Effector memory CD4-positive, alpha-beta T cell (primary cell): ENCODE measurements at places on chromosomes 7 and 10.

- DNase-seq: no peak
Measured at GRCh38 chr10:63477927-63478326, 12.2 kb upstream of the JMJD1C start.

DNA sequence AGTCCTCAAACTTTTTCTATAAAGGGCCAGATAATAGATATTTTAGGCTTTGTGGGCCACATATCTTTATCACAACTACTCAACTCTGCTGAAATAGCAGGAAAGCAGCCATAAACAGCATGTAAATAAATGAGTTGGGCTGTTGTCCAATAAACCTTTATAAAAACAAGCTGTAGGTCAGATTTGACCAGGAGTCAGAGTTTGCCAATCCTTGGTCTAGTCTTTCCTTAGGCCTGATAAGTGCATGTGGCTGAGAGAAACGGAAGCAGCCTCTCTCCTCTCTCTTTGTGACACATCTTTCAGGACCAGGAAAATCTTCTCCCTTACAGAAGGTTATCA is 724.5 kb downstream of the GRID1 start:
- no peak for DNase-seq

GRCh38 chr7:88480896-88481295 is 174.2 kb upstream of the STEAP4 start:
- DNase-seq: no peak

- no peak for DNase-seq
Measured at GRCh38 chr10:111087331-111087756, 10.5 kb downstream of the ADRA2A start.

DNA sequence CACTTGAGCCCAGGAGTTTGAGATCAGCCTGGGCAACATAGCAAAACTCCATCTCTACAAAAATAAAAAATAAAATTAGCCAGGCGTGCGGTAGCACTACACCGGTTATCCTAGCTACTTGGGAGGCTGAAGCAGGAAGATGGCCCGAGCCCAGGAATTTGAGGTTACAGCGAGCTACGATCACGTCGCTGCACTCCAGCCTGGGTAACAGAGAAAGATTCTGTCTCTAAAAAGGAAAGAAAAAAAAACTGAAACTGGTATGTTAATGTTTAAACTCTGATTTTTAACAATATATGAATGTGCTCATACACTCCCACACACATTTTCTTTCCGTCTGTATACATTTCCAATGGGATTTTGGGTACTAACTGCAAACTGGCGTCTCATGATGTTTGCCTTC is 140.6 kb upstream of the KMT2E start:
- no peak for DNase-seq

GRCh38 chr7:116159711-116160110 is 50.6 kb upstream of the TES start:
- DNase-seq: no peak

DNA sequence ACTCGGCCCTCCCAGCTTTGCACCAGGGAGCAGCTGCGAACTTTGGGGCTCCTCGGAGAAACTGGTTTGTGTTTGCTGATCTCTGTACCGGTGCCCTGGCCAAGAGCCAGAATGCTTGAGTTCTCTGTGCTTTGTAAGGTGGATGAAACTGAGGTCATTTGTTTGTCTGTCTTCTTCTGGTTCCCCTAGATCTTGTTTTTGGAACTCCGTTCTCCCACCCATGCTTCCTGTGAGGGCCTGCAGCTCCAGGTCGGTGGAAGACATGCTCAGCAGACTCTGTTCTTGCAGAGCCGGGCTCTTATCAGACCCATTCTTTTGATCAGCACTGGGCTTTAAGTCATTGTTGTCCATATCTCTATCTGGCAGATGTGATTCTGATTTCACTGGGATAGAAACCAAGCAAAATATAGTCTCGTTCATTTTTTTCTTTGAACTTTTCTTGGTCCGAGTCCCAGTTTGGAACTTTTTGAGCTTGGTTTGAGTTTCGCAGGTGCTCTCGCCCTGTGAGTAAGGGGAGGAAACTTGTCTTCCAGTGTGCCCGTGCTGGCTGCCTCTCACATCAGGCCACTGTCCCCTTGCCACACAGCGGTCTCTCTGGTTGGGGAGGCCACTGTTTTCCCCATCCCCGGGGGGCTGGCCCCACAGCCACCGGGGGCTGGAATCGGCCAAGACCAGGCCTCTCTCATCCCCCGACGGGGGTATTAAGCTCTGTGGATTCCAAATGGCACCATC is 31.2 kb downstream of the JCAD start:
- peak; percentile 8 for DNase-seq

- no peak for DNase-seq
Measured at GRCh38 chr10:3530346-3530745, 254.7 kb downstream of the KLF6 start.

DNA sequence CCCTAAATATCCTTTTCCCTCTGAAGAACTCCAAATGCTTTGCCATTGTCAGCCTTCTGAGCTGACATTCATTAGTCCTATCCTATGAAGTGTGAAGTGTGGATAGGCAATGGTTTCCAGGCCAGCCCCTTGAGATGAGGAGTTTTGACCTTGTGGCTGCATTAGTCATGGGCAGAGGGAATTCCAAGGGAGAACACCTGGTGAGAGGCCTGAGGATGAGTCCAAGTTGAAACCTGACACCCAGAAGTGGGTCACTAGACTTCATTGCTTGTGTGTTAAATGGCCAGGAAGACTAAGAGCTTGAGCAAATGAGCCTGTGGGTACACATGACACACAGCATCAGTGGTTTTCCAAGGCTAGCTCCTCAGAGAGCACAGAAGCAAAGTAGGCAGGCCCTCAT is 260.8 kb downstream of the SKAP2 start:
- DNase-seq: no peak

GRCh38 chr7:43823941-43824340 is 45.4 kb downstream of the MRPS24 start:
- DNase-seq: no peak

GRCh38 chr7:128121711-128122530 is 90.7 kb upstream of the LRRC4 start:
- no peak for DNase-seq

DNA sequence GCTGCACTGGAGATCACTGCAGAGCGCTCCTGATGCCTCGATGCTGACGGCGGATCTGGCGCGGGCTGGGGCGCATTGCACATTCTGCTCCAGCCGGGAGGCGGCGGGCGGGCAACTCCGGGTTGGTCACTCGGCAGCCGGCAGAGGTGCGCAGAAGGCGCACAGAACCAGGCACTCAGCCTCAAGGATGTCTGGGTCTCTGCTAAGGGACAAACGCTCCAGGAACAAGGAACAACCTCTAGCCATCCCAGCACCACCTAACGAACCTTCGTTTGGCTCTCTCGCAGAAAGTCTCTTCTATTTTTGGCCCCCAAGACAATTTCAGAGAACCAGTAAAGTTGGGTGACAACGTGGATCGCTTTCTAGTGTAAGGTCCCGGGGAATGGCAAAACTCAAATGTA is 254.6 kb downstream of the OTUD1 start:
- DNase-seq: no peak

GRCh38 chr10:109726473-109726872 is 196.8 kb downstream of the XPNPEP1 start:
- no peak for DNase-seq

- no peak for DNase-seq
Measured at GRCh38 chr7:39154815-39155214, 177.1 kb downstream of the POU6F2 start.

DNA sequence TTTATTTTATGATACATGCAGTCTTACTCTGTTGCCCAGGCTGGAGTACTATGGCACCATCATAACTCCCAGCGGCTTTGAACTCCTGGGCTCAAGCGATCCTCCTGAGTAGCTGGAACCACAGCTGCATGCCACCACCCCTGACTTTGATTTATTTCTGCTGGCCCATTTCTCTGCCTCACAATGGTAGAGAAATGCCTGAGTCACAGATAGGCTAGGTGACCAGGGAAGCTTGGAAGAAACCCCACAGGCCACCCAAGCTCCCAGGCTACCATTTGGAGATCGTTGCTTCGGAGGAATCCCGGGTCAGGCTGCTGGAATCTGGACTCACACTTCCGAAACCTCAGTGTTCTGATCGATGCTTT is 17.4 kb upstream of the BAIAP2L1 start:
- no peak for DNase-seq

GRCh38 chr10:82464966-82465365 is 590.0 kb downstream of the NRG3 start:
- no peak for DNase-seq

- DNase-seq: no peak
Measured at GRCh38 chr10:107054469-107055156, 109.9 kb downstream of the SORCS1 start.

DNA sequence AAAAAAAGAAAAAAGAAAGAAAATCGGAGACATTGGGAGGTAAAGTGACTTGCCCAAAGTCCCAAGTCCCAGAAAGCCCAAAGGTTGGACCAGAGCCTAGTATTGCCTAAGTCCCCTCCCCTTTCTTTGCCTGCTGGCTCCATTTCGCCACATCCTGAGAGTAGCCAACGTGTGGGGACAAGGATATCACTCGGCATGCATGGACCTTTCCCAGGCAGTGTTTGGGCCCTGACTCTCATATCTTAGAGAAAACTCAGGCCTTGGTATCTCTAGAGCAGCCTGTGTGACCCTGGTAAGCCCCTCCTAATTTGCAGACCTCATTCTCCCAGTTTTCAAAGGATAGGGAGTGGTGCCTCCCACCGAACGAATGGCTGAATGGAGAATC is 294.2 kb upstream of the ZMIZ1 start:
- DNase-seq: no peak

DNA sequence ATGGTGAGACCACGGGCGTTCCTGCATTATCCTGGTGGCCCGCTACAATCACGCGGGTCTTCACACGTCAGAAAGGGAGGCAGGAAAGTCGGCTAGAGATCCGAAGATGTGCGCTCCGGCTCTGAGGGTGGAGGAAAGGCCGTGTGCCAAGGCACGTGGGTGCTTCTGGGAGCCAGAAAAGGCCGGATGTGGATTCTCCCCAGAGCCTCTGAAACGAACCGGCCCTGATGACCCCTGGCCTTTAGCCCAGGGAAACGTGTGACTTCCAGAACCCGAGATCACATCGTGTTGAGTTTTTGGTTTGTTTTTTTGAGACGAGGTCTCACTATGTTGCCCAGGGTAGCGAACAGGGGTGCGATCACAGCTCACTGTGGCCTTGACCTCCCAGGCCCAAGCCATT is 244.2 kb downstream of the ELFN1 start:
- no peak for DNase-seq

- DNase-seq: no peak
Measured at GRCh38 chr7:139721821-139722220, 56.0 kb downstream of the HIPK2 start.

DNA sequence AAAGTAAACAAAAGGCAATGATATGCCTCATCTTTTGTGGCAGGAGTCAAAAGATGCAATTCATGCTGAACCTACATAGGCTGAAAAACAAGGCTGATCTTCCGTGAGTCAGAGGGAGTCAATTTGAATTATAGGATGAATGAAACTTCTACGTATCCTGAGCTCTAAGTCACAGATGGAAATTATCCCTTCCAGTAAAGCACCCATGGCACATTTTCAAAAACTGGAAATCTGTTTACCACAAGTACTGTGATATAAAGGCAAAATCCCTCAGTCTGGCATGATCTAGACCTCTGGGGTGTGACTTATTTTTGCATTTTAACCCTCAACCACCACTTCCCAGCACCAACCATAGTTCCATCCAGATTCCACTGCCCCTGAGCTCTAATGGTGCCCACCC is 69.6 kb downstream of the NRG3 start:
- DNase-seq: no peak

DNA sequence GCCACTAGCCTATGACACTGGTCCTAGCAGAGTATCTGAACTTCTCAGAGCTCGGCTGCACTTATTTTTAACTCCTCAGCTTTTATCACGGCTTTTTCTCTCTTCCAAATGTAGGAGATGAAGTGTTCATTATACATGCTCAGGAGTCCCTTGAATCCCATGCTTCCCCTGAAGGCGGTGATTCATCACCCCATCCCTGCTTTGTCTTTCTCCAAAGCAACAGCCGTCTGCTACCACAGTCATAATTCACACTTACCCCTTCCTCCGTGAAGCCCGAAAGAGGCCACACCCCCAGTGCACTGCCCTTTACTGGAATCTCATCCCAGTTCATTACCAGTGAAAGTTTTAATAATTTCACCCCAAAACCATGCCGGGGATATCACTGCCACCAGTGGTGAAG is 301.5 kb upstream of the SHH start:
- no peak for DNase-seq

DNA sequence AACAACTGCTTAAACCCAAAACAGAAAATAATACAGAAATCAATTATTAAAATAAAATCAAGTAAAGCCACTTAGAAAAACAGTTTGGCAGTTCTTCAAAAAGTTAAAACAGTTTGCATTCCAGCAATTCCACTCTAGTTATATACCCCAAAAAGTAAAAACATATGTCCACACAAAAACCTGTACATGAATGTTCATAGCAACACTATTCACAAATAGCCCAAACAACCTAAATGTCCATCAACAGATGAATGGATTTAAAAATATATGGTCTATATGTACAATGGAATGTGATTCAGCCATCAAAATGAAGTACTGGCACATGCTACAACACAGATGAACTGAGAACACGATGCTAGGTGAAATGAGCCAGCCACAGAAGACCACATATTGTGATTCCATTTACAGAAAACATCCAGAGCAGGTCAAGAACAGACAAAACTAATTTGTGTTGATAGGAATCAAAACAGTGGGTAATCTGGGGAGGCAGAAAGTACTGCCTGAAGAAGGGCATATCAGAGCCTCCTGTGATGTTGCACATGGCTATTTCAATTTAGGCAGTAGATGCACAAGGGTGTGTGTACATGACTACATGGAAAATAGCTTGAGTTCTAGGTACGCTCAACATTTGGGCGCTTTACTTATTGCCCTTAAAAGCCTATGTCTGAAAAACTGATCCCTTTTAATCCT is 66.3 kb downstream of the CYTH3 start:
- DNase-seq: no peak

GRCh38 chr7:14773729-14774271 is 128.8 kb downstream of the DGKB start:
- DNase-seq: no peak
